ENCODE measurements at places on chromosomes 3 and 15.

DNA sequence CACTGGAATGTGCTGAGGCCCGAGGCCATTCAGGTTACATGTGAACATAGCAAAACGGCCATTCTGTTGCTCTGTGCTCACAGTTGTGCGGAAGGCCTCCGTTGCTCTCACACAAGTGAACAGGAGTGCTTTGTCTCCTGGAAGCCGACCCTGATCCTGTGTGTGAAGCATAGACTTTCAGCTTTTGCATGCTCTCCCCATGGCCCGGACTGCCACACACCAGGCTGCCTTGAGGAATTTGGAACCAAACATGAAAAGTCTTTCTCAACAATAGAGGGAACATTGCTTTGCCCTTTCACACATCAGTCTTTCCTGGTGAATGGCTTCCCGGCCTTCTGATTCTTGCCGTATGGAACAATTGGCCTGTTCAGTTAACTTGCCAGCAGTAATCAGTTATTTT, 154.8 kb upstream of the LRIG1 start:
- DNase-seq: no peak

DNA sequence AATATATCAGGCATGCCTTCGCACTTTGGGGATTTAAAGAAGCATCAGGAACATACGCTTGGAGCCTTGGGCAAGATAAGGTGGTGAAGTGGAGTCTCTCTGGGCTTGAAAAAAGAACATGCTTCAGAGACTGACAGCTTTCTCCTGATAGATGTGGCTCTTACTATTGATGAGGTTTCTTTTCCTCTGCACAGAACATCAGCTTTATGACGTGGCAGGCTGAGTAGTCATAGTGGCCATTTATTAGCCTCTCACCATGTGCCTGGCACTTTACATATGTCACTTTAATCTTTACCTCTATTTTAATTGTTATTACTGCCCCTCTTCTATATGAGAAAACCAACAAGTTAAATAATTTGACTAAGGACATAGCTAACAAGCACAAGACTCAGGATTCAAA, 19.0 kb upstream of the LRRC58 start:
- no peak for DNase-seq

GRCh38 chr15:100042558-100042957, 299.2 kb downstream of the ADAMTS17 start:
- DNase-seq: no peak

- peak; percentile 82 for DNase-seq
Observed at GRCh38 chr3:57100046-57100695, 39.7 kb downstream of the SPATA12 start.

DNA sequence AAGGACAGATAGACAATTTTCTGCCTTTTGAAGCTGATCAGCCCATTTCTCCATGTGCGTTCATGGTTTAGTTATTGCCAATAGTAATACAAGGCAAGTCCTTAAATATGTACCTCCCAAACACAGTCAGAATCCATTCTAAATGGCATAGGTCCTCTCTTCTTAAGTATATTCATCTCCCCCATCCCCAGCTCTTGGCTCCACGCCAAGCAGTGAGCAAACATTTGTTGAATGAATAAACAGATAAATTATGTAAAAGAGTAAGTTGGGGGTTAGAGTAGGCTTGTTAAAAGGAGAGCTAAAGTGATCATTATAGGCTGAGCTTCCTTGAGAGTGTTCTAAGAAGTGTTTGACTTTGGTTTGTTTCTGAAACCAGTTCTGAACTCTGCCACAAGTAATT, 241.3 kb downstream of the ITPR1 start:
- DNase-seq: no peak

DNA sequence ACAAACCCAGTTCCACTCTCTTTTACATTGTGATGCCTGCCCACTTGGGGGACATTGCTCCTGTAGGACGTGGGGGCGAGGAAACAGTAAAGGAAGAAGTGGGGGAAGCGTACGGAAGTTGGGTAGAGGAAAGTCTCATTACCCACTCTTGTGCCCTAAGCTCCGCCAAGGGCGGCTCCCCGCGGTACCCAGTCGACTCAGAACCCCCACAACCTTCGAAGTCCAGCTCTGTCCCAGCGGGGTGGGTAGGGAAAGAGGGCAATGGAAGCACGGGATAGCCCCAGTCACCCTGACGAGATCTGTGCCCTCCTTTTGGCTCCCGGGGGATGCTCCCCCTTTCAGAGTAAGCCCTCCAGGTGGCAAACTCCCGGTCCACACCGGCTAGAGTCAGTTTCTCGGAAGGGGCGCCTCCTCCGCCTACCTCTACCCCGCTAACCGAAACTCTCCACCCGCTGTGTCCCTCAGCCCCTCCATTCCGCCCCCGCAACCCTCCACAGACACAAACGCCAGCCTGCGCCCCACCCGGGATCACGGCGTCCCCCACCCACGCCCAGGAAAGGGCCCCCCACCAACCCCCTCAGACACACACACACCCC, 527 bp downstream of the CSNK1G1 start:
- no peak for DNase-seq

DNA sequence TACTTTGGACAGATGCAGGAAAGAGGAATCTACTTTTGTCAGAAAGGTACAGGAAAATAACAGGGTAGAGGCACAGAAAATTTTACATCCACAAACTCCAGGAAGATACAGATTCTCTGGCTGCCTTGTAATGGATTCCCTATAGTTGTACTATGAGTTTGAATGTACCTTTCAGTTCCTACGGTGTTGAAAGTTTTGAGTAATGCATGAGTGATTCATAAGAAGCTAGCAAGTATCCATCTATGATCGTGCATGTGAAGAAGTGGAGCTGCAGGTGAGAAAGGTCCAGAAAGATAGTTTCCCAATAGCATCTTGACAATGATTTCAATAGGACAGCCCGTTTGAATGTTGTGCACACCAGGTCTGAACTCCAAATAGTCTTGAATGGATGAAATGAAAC, 786.5 kb upstream of the ROBO1 start:
- no peak for DNase-seq

- DNase-seq: no peak
Observed at GRCh38 chr15:100230784-100231183, 111.0 kb downstream of the ADAMTS17 start.

GRCh38 chr15:63022181-63022580, 20.4 kb upstream of the TPM1 start:
- DNase-seq: no peak

DNA sequence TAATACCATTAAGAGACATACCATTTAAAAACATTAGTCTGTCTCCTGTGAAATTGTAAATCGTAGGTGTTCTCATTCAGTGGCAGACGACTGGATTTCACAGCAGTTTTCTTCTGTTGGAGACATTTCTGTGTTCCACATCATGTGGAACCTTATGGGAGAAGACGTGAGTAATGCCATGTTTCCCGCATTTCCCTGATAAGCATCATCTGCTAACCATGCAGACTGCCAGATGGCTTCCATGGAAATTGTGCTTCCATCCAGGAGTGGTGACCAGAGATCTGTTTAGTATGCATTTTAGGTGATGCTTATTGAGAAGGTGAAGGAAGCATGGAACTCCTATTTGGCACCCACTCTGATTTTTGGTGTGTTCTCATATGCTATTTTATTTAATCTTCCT, 28.4 kb upstream of the ST3GAL6 start:
- DNase-seq: no peak

- DNase-seq: no peak
Observed at GRCh38 chr15:85979929-85980328, 99.7 kb upstream of the AGBL1 start.

DNA sequence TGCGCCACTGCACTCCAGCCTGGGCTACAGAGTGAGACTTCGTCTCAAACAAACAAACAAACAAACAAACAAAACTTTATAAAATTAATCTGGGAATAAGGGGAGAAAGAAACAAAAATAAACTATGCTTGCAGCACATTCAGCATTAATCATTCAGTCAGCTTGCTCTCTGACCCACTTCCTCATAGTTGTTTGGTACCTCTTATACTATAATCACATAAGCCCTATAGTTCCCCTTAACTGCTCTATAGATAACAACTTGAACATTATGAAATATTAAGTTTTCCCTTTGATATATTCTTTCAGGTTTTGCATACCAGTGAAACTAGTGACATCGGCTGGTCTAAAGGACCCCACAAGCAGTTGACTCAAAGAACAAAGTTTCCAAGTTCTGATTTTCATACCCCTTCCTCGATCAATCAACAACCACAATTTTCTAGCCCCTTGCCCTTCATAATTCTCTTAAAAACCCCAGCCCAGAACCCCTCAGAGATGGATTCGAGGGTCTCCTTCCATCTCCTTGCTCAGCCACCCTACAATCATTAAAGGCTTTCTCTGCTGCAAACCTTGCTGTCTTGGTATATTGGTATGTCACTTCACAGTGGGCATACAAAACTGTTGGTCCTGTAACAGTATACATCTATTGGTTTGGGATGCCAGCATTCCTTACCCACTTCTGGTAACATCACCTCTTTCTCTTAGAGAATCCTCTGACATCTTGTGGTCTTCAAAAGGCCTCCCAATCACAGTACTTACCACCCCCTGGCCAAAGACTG, 26.4 kb downstream of the BCL2L10 start:
- no peak for DNase-seq

GRCh38 chr3:5002174-5002870, 23.1 kb downstream of the BHLHE40 start:
- DNase-seq: no peak

- DNase-seq: no peak
Observed at GRCh38 chr3:114668099-114668498, 374.3 kb downstream of the TIGIT start.

DNA sequence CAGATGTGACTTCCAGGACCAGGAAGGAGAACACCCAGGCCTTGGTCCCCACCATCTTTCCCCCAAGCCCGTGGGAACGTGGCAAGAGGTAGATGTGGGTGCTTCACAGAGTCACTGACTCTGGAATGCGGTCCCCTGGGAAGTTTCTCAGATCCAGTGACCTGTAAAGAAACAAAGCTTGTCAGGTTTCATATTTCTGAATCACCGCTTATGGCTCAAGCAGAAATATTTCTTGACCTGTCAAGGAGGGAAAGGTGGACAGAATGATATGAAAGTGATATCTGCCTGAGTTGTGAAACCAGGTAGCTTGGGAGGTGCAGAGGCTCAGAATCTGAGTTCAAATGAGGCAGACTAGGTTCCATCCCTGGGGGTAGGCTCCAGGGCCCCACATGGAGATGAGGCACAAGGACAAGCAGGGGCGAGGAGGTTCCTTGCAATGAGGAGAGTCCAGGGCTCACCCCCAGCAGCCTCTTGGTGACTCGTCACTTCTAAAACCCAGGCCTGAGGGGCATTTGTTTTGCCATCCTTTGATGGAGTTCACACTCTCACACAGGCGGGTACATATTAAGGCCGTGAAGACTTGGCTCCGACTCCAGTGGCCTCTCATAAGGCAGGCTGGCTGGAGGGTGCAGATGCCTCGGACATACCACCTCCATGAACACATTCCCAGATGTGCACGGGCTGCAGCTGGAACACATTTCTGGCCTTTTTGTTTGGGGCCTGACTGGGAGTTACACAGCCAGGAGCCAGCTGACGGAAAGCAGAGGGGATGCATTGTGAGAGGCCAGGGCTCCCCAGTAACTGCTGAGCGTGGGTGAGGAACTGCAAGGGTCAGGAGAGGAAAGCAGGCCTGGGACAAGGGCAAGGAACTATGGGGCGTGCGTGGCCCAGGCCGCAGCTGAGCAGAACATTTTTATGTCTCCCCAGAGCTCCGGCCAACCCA, 1.3 kb downstream of the CILP start:
- no peak for DNase-seq

DNA sequence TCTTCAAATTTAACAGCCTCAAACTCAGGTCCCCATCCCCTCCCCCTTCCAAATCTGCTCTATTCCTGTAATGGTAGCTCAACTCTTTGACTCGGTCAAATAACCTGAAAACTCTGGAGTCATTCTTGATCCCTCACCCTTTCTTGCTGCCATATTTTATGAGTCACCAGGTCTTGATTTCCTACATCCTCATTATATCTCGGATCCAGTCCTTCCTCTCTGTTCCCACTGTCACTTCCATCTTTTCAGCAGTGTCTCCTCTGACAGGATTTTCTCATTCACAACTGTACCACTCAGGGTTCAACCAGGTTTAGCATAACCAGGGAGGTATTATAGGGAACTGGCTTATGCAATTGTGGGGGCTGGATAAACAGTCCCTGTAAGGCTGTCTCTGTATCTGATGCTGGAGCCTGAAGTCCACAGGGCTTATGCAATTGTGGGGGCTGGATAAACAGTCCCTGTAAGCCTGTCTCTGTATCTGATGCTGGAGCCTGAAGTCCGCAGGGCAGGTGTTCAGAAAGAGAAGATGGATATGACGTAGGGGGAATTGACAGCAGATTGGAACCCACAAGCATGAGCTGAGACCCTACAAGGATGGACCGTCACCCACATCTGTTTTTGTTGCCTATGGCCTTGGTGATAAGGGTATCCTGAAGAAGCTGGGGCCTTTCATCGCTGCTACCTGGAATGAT, 9.1 kb upstream of the FETUB start:
- DNase-seq: no peak

GRCh38 chr3:43327582-43327979, 41.2 kb downstream of the SNRK start:
- no peak for DNase-seq

DNA sequence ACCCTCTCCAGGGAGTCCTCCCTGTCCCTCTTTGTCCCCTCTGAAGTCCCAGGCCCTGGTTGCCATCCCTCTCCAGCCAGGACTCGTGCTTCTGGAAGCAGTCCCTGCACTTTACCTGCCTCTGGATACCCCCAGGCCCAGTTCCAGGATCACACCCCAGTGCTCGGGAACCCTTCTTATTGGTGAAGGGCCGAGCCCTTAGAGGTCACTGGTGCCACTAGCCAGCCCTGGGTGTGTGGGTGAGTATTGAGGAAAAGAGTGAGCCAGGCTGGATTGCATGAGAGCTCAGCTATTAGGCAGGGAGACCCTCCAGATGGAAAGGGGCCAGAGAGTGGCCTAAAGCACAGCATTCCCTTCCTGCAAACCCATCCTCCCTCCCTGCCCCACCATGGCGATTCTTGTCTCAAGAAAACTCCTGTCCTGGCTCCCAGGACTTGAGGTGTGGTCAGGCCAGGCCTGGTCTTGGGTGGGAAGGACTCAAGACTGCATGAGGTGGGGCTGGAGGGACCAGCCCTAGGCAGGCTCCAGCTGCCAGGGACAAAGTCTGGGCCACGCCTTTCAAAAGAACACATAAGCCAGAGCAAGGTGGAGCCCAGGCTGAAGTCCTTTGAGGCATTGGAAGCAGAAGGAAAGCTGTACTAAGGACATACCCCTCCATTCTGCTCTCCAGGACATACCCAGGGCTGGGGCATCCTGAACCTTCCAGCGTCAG, 4.8 kb upstream of the PHGR1 start:
- no peak for DNase-seq

Measured in HFF-Myc (cell line).